Lung (tissue), 17 donors: ENCODE measurements at places on chromosomes 3 and 15. TPM values are rescaled to one million over a fixed set of nuclear protein-coding genes. Genes with fewer than 3 reads are reported as not detected.

GRCh38 chr3:30469133-30469532 lies 137.3 kb upstream of the TGFBR2 start:
- no peak overlapping the region for H3K27ac ChIP-seq
- no peaks in the 10 kb centered on the region for H3K4me1 ChIP-seq
- H3K4me3 ChIP-seq = no peak overlapping the region
- no peaks in the 10 kb centered on the region for H3K36me3 ChIP-seq
- no peak for DNase-seq

DNA sequence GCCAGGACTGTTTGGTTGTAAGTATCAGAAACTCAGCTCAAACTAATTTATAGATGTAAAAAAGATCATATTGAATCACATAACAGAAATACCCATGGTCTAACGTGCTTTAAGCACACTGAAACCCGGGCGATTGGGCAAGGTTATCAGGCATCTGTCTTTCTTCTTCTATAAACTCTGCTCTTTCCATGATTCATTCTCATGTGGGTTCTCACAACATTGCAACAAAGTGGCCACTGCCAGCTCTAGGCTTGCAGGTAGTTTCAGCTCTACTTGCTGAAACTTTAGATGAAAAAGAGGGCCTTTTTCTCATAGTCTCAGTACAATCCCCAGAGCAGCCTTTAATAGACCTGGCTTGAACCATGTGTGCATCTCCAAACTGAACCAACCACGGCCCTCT lies 456.1 kb downstream of the MFSD1 start:
- H3K4me1 ChIP-seq = no peaks in the 10 kb centered on the region
- H3K4me3 ChIP-seq = no peak overlapping the region
- no peaks in the 10 kb centered on the region for H3K27me3 ChIP-seq
- no peak overlapping the region for H3K27ac ChIP-seq
- H3K36me3 ChIP-seq = no peaks in the 10 kb centered on the region
- DNase-seq = no peak

CEP152 gene
- 4.5 TPM for total RNA-seq

DNA sequence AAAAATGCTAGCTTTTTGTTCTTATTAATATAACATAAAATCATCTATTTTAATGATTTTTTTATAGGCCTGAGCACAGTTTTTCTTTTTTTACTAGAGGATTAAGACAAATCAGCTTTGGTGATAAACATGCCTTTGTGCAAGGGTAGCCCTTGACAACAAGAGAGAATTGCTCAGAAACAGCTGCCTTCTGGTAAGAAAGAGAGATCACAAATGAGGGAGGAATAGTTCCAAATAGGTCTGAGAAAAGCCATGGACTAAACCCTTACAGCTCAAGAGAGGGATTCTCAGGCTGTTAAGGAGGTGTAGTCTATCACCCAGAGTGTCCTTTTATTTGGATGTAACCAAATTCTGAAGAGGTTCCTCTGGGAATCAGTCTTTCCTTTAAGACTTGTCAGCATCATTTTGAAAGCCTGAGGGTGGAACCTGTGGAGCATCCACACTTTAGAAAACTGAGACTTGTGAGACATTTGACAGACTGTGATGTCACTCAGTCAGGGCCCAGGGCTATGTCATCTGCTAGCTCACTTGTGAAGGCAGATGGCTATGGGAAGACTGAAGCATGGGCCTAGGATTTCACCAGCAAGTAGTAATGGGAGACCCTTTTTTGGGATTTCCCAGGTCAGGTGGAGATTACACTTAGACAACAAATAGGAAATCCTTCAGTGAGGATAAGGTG lies 102.9 kb upstream of the KCNAB1 start:
- no peaks in the 10 kb centered on the region for H3K4me1 ChIP-seq

SCN5A gene
- total RNA-seq = 2.5 TPM

GRCh38 chr15:60520013-60520824 lies 41.3 kb upstream of the ICE2 start:
- no peaks in the 10 kb centered on the region for H3K27me3 ChIP-seq
- H3K4me1 ChIP-seq = peaks cover 8% of the 10 kb centered on the region
- DNase-seq = no peak
